Tibial nerve (tissue), 4 donors: ENCODE measurements at places on chromosomes 1 and 21. TPM values are rescaled to one million over a fixed set of nuclear protein-coding genes. Genes with fewer than 3 reads are reported as not detected.

- DNase-seq, result no peak
Observed at GRCh38 chr1:155326020-155326526, 5.4 kb downstream of the RUSC1 start.

Gene SELENOF
- 97.9 TPM for total RNA-seq

DNA sequence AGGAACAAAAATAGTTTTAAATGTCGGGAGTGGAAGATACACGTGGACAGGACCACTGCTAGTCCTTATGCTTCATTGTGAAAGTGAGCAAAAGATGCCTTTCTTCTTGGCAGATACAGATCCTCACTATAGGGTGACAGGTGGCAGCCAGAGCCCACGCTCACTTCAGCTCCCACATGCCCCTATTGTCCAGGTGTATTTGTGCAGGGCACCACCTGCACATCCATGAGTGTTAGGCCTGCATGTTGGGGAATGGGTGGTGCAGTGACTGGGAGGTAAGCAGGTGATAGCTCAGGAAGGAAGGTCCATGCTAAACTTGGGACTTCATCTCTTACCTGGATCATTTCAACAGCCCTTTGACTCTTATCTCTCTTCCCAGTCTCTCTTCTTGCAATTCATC, 27.4 kb downstream of the SLC5A9 start:
- no peak for DNase-seq

DNA sequence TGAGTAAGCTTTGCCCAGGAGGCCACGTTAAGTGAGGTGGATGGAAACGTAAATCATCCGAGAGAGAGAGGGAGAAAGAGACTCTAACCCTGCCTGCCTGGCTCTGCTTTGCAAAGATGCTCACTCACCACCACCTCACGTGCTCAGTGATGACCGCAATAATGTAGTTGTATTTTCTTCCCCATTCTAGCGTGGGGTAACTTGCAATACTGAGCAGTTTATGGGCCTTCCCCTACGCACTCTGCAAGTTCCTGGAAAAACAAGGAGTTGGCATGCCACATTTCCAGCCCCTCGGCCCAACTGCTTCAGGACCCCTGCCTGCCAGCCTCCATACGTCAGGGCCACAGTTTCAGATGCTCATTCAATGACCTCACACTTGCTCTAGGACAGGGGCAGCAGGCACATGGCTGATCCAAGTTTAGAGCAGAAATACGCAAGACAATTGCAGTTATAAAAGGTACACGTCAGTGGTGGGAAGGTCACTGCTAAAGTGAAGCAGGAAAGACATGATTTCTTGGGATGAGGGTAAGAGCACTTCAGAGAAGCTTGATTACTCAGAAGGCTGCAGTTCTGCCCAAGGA, 112.5 kb upstream of the RAB4A start:
- no peak for DNase-seq

DNA sequence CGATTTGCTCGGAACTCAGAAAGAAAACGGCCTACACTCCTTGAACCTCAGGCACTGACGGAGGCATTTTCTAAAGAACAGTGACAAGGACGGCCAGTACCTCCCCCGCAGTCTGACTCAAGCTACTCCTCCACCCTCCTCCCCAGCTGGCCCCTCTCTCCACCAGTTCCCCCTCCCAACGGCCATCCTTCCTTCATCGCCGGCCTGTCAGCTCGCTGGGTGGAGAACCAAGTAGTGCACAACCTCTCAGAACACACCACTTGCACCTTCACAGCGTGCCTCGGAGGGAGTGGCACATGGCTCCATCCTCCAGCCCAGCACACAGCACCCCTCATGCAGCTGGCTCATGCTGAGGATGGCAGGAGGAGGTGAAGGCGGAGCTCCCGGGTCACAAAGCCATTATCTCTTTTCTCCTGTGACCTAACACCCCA, 58.8 kb downstream of the TOR1AIP2 start:
- DNase-seq, result no peak

Gene BEND5
- 4.7 TPM for total RNA-seq

DNA sequence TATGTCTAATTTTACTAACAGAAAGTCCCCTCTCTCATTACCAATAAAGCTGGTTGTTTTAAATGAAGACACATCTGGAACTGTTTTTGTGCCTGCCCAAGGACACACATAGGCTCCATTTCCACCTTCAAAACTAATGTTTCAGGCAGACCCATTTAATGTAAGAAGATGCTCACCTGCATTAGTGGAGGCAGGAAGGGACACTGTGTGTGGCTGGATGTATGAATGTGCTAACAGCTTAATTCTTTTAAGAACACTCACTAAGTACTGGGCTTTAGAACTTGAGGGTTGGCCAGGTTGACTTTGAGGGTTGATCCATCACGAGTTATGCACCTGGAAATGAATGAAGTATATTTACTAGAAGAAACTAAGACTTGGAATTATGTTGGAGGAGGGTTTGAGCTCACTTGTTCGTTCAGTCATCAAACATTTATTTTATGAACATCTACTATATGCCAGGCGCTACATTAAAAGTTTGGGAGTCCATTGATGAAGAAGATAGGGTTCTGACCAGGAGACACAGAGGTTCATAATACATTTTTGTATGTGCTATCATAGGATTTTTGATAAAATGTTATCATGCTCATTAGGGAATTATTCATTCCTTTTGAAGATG, 5.4 kb downstream of the JUN start:
- DNase-seq, result no peak

Gene DENND2D
- total RNA-seq, result 7.5 TPM

GRCh38 chr1:178595491-178595890, 82.6 kb downstream of the TEX35 start:
- no peak for DNase-seq

- no peak for DNase-seq
Observed at GRCh38 chr1:93888900-93889299, 9.9 kb upstream of the DNTTIP2 start.

Gene PIGM
- total RNA-seq, result 5.4 TPM

- no peak for DNase-seq
Observed at GRCh38 chr1:225424562-225425200, 3.2 kb downstream of the LBR start.

DNA sequence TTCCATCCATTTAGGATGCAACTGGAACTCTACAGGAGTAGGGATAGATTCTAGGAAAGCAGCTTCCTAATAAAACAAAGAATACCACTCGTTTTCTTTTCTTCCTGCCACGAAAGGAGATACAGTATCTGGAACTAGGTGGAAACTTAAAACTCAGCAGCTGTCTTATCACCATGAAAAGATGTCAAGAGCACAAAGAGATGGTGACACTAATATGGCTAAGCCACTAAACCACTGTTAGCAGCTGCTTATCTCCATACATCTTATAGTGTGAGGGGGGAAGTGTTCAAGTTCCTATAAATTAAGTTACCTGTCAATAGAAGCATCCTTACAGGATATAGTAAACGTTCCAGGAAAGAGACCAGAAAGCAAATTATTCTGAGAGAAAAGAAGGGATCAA, 162.5 kb downstream of the TYW3 start:
- no peak for DNase-seq

DNA sequence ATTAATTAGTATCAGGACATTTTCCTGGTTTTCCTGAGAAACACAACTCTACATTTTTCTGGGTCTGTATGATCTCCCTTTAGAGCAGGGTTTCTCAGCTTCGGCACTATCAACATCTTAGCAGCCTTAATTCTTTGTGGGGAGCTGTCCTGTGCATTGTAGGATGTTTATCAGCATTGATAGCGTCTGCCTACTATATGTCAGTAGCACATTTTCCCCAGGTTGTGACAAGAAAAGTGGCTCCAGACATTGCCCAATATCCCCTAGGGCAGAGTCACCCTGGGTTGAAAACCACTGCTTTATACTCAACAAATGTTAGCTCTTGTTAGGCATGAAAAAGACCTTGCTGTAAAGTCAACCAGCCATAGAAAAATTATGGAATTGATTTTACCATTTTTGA, 195.1 kb upstream of the FMN2 start:
- DNase-seq, result no peak

Gene FAM163A
- not detected for total RNA-seq

Gene IL12RB2
- 0.87 TPM for total RNA-seq

DNA sequence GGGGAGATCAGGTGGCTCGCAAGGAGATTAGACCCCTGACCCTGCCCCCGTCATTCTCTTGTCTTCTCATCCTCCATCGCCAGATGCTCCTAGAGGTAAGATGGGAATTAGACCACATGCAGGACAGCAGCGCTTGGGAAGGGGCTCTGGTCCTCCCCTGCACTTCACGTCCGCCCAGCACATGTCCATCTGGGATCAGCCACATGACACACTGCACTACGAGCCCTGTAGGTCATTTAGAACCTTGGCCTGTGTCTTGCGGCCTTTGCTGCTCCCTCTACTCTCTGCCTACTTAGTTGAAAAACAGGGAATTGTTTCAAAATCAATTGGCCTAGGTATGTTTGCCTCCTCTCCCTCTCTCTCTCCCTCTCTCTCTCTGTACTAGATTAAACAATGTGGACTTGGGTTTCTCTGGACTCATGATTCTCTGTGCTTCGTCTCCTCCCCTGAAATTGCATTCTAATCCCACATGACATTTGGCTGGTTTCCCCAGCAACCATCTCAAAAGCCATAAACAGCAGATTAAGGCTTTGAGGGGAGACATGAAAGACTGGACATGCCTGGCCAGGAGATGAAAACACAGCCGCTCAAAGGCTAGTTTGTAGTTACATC, 3.8 kb upstream of the NCMAP start:
- DNase-seq, result no peak

DNA sequence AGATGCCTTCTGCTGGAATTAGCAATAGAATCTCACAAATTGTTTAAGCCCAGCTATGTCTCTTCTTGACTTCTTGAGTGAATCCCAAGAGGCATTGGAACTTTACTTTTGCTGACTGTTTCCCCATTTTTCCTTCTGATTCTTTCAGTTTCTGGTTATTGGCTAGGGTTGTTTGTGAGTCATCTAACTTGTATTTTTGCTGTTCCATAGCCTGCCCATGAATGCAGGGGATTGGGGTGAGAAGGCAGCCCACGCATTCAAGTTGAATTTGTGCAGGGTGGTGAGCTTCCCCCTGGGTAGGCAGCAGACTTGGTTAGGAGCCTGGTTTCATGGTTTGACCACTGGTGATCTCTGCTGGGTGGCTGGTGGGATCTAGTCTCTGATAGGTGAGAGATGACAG, 10.4 kb upstream of the KLF17 start:
- no peak for DNase-seq
